ENCODE measurements at places on chromosomes 2 and 18.

- DNase-seq, result no peak
These were observed 311.2 kb downstream of the LPIN1 start for GRCh38 chr2:12057436-12058166.

- peak; percentile 23 for DNase-seq
These were observed 123.2 kb downstream of the CABYR start for GRCh38 chr18:24262087-24262486.

DNA sequence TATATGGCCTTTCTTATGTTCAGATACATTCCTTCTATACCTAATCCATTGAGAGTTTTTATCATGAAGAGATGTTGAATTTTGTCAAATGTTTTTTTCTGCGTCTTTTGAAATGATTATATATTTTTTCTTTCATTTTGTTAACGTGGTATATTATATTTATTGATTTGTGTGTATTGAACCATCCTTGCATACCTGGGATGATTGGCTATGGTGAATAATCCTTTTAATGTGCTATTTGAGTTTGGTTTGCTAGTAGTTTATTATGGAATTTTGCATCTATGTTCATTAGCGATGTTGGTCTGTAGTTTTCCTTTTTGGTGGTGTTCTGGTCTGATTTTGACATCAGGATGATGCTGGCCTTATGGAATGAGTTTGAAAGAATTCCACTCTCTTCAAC lies 11.8 kb downstream of the IL36G start:
- no peak for DNase-seq

DNA sequence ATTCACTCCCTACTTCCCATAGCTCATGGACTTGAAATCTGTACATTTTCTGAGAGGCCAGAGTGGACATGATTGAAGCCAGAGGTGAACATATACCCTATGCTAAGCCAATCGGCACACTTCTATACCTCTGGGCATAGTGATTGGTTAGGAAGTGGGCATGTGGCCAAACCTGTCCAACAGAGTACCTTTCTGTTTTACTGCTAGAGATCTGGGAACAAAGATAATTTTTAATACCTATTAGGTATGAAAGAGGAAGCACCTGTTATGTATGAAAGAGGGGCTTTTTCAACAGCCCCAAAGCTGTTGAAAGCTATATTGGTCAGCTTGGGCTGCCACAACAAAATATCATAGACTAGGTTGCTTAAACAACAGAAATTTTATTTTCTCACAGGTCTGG lies 27.7 kb downstream of the METTL8 start:
- DNase-seq, result no peak

DNA sequence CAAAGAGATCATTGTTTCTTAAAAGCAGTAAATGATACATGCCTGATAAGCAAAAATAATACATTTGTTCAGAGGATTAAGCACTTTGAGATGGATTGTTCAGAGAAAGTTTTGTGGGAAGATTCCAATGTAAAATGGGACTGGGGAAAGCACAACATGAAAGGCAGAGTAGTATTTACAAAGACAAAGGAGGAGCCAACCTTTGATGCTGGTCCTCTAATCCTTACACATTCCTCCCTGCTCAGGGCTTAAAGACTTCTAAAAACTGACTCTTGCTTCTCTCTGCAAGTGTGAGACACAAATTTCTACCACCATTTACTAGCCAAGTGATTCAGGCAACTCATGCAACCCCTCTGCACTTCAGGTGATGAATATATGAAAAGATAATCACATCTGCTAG lies 47.2 kb upstream of the REG3G start:
- no peak for DNase-seq

GRCh38 chr2:194616334-194616733 lies 1040.7 kb upstream of the SLC39A10 start:
- no peak for DNase-seq

- DNase-seq, result no peak
These were observed 7.0 kb downstream of the ASAP2 start for GRCh38 chr2:9213477-9214051.

DNA sequence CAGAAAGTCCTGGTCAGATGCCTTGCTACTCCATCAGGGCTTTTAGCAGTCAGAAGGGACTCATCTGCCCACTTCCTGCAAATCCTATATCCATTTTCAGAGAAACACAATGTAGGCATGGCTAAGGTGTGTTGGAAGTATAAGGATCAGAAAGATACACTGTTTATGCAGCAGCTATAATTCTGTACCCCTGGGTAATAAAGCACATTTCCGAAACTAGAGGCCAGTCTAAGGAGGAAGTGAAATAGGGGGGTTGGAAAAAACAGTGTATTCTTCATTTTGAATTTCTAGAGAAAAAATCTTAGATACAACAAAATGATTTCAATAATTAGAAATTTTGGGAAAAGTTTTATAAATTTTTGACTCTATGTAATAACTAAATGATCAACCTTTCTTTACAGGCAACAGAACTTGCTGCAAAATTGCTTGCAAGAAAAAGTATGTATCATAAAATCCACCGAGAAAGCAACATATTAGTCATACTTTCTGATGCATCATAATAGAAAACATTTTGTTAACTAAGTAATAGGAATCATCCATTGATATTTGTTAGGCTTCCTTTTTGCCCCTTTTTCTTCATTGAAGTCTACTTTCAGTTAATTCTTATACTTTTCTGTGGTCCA lies 47.4 kb downstream of the FSIP2 start:
- DNase-seq, result no peak

DNA sequence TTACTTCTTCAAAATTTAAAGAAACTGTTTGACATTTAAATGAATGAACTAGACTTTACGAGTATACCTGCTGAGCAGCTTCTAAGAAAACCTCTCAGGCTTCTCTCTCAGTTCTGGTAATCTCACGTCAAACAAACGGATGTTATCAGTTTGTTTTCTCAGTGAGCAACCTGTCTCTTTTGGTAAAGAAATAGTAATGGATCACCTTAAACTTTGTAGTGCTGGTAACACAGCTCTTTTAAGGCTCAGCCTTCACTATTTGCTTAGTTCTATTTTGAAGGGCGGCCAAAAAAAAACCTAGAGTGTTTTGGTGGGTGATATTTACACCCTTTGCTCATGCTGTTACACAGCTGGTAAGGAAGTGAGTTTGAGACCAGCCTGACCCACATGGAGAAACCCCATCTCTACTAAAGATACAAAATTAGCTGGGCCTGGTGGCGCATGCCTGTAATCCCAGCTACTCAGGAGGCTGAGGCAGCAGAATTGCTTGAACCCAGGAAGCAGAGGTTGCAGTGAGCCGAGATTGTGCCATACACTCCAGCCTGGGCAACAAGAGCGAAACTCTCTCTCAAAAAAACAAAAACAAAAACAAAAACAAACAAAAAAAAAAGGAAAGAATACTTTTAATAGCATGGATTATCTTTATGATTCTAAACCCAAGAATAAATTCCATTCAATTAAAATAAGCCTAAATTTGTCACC lies 15.9 kb downstream of the FN1 start:
- no peak for DNase-seq

DNA sequence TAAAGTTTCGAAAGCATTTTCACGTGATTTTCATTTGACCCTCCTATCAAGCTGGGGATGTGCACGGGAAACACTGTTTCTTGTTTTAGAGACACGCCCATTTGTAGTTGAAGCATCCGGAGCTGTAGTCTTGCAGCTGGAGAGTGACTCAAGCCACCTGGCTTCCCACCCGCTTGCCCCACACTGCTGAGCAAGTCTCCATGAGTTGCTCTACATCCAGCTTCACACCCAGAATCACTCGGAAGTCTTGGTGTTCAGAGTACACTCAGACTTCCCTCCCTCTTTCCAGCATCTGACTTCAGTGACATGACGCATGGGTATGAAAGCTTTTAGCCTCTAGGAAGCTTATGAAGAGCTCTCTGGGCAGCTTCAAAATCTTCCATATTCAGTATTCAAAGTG lies 262.4 kb downstream of the NBAS start:
- DNase-seq, result no peak

DNA sequence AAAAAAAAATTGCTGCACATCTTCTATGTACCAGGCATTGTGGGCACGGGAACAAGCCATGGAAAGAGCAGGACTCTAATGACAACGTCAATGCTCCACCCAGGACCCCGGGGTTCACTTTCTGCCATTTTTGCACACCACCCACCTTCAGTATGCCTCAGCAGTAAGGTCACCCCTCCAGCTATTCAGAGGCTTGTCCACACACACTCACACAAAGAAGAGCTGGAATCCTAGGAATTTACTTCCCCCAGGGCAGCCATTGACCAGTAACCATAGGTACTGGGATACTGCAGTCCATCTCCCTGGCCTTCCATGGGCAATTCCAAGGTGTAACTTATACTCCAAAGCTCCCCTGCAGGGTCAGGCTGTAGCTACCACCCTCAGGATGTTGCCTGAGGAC lies 170.8 kb downstream of the SUCLG1 start:
- DNase-seq, result no peak

- peak; percentile 19 for DNase-seq
These were observed 96.4 kb downstream of the CERS6 start for GRCh38 chr2:168552450-168552856.

GRCh38 chr18:63253014-63253413 lies 66.6 kb downstream of the BCL2 start:
- no peak for DNase-seq

DNA sequence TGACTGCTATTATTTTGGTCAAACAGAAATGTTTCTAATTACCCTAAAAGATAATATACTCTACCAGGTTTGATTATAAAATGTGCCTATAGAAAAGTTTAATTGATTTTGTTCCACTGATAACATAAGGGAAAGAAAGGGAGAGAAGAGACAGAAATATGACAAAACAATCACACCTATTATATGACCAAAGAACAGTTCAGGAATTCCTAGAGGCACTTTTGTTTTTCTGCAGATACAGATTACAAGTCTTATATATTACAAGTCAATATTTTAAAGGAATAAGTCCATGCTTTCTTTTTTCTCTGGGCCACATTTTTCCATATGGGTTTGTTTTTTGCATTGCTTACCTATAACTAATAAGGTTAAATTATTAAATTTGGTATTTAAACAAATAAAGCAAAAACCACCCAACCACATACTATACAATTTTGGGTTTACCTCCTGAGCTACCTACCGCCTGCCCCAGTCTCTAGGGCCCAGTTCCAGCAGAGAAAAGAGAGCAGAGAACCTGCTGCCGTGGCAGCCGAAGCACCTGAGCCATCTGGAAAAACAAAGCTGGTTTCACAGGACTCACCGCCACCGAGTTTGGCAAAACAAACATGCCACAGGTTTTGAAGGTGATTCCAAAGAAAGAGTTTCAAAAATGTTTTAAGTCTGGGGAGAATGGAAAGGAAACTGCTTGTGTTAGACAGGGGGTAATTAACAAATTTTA lies 92.1 kb downstream of the DYM start:
- no peak for DNase-seq

DNA sequence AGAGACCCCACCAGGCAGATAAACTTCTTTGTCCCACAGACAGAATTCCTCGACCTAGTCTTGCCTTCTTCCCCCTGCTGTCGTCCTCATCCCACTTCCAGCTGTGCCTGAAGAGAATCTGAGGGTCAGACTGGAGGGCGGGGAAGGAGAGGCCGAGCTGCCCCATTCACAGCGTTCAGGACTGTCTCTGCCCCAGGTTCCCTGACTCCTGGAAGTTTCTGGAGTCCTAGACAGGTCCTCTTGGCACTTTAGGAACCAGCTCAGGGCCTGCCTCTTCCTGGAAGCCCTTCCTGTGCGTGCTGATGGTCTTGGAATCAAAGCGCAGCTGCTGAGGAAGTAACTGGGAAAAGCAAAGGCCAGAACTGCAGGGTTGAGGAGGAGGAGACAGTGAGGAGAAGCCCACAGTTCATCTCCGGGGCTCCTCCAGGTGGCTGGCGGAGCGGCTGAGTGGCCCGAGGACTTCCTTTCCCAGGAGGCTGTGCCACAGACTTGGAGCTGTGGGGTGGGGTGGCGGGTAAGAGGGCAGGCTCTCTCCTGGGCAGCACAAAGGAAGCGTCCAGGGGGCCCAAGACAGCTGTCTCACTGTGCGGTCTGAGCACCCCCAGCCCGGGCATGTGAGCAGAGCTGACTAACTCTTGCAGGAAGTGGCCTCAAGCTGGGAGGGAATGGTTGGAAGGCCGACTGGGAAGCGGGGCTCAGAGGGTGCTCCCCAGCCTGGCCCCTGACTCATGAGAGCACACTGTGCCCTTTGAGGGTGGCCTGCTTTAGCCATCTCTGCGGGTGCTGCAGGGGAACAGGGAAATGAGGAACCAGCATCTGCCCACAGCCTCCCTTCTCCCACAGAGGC lies 39.5 kb downstream of the SDC1 start:
- DNase-seq, result peak; percentile 50

DNA sequence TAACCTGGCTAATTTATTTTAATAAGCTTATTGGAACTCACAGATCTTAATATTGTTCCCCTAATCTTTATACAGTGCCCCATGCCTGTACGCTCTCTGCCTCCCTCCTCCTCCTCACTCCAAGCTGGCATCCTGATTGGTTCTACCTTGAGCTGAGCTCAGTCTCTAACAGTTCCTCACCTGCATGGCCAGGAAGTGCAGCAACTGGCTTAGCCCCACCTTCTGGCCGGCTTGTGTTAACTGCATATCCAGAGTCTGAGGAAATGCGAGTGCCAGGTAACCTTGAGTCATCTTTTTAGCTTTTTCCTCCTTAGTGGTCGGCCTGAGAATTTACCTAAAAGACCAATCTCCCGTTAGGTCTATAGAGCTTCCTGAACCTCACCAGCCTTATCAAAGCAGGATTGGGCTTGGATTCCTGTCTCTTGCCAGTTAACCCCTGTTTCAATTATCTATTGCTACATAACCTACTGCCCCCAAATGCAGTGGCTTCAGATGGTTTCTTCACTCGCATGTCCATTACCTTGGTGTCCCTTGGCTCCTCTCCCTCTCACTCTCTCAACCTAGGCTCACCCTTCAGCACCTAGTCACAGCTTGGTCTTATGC lies 89.5 kb upstream of the STK39 start:
- DNase-seq, result peak; percentile 18

GRCh38 chr18:5058768-5059695 lies 138.0 kb downstream of the AKAIN1 start:
- DNase-seq, result no peak

DNA sequence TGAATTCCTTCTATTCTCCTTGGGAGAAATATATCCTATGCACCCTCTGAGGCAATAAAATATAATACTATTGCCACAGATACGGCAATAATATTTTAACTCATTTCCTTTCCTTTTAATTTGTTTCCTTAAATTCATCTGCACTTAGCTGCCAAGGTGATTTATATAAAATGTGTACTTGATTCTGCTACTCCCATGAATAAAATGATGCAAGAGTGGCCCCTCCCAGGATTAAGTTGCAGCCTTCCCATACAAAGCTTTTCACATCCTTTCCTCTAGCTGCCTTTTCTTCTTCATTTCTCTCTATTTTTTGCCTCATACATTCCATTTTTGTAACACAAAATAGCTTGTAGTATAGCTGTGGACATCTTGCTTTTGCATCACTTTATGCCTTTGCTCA lies 464.1 kb upstream of the ZEB2 start:
- no peak for DNase-seq

DNA sequence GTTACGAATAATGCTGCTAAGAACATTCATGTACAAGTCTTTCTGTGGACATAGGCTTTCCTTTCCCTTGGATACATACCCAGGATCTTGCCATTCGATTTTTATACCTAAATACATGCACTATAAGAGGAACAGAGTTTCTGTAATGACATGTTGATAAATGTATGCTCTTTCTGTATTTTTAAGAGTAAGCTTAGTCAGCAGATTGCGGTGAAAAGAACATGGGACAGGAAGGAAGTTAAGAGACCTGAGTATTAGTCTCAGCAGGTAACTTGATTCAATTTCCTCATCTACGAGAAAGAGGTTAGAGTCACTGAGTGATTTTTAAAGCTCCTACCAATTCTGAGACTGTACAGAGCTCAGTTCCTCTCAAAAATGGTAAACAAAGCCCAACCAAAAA lies 2.6 kb upstream of the TLK1 start:
- no peak for DNase-seq

- DNase-seq, result peak; percentile 61
These were observed 10.8 kb downstream of the RFX8 start for GRCh38 chr2:101463911-101464641.

- DNase-seq, result no peak
These were observed 185.2 kb downstream of the ZFP36L2 start for GRCh38 chr2:43041173-43041591.
